Renal cortex interstitium (tissue), 15 donors: ENCODE measurements at places on chromosomes 5 and 9. TPM values are rescaled to one million over a fixed set of nuclear protein-coding genes. Genes with fewer than 3 reads are reported as not detected.

The PRR16 gene
- polyA plus RNA-seq, result 3.0 TPM

DNA sequence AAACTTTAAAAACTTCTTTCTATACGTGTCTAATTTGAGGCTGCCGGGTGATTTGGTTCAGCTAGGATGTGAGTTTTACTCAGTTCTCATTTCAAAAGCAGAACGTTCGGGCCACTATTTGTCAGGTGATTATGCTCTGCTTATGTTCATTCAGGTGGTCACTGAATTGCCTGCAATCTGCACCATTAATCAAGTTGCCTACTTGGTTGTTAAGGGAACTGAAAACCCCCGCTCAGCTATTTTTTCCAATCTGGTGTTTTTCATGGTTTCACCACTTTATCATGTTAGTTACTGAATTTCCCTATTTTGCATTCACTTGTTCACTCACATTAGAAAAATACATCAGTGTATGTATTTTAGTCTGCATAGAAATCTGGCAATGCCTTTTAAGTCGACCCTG lies 523.0 kb downstream of the CSNK1G3 start:
- DNase-seq, result no peak

DNA sequence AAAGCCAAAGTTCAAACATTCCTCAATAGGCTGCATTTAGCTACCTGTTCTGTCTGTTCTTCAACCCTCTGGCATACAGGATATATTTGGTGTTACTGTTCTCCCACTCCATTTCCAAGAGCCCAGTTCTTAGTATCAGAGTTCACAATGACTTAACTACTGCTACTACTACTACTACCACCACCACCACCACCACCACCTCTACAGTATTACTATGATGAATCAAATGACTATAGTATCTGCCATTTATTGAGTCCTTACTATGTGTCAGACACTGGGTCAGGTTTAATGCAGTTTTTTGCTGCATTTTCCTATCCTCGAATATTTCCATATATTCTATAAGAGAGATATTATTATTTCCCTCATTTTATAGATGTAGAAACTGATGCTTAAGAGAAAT lies 937 bp upstream of the CD180 start:
- no peak for DNase-seq

DNA sequence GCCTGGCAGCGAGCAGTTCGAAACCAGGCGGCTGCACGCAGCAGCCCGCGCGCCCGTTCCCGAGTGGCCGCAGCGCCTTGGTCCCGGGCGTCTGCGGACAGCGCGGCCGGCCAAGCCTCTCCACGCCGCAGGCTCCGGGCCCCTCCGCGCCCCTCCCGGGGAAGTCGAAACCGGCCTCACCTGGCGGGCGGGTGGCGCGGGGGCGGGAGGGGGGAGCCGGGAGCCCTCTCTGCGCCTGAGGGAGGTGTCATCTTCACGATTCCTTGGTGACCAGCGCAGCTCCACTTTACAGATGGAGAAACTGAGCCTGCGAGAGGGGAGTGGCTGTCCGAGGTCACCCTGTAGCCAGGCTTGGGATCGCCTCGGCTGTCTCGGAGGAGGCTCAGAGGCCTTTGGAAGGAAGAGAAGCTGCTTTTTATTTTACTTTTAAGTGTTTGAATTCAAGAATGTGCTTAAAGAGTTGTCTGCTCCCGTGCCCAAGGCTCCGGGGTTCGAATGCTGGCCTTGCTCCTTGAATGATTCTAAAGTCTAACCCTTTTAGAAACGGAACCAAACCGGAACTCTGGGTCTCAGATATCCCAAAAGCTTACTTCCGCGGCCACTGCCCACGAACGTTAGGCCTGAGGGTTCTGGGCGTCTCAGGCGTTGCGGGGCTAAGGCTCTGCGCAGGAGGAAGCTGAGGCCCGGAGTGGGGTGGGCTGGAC lies 662 bp downstream of the SUSD3 start:
- no peak for DNase-seq

GRCh38 chr9:101787891-101788290 lies 49.4 kb upstream of the GRIN3A start:
- no peak for DNase-seq
